ENCODE measurements at places on chromosomes 16 and 17.

- peak; percentile 79 for DNase-seq
Observed at GRCh38 chr17:57987581-57988300, at the start of gene VEZF1. Gene VEZF1, minus strand, starts transcription at chr17:57988254. Its CDS starts 143 bp downstream, at chr17:57988111.

GRCh38 chr16:49023050-49023449, 258.6 kb downstream of the CBLN1 start:
- DNase-seq = peak; percentile 11

GRCh38 chr16:46651305-46651704, 30.1 kb upstream of the SHCBP1 start:
- no peak for DNase-seq

GRCh38 chr17:42819939-42820535, 4.0 kb downstream of the BECN1 start:
- peak; percentile 71 for DNase-seq

GRCh38 chr17:28466521-28467048, 6.9 kb upstream of the SLC13A2 start:
- DNase-seq = peak; percentile 25

GRCh38 chr17:4509401-4509800, 10.7 kb downstream of the SPNS2 start:
- peak; percentile 31 for DNase-seq

DNA sequence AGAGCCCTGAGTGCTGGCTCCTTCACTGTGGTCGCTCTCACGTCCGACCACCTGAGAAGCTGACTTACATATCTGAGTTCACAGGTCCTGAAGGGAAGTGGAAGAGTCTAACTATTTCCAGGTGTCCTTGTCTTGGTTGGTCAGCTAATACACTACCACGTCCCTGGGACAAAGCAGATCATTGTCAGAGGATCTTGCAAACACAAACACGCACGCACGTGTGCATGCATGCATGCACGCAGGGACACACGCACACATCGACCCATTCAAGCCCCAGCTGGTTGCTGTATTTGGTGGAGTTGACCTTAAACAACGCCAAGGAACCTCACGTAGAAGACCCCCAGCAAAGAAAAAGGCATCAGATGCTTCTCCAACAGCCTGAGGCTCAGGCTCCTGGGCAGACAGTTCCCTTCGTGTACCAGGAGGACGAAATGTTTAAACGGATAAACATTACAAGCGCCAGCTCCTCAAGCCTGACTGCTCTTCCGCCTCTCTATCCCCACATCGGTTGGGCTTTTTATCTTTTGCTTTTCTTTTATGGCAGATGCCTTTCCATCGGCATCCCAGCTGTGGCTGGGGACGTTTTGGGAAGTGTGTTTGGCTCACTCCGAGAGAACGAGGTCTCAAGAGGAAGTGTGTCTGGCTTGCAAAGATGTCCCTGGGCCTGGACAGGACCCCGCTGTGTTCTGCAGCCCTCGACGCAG, 95.8 kb downstream of the TBC1D16 start:
- DNase-seq = no peak

DNA sequence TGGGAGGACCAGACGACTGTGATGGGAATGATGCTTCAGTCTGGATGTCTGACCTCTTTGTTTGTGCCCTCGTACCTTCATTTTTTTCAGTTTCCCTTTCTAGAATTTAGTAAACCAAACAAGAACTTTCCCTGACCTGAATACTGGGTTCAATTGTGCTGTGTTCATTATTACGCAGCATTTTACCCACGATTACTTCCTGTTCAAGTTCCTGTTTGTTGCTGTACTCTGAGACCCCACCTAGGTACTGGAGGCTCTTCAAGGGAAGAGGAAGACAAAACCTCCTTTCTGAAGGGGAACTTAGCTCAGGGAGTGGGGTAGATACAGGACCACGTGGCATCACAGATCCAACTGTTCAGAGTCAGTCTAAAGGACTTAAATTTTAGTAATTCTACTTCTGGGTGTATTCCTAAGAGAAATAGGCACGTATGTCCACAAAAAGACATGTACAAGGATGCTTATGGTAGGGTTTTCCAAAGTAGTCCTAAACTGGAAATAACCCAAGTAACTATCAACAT, 9.2 kb upstream of the PRKCB start:
- DNase-seq = no peak

GRCh38 chr17:56577190-56577842, 16.2 kb upstream of the NOG start:
- no peak for DNase-seq

Measured in myocyte (in vitro differentiated cells).